ENCODE measurements at places on chromosomes 3 and 15. TPM values are rescaled to one million over a fixed set of nuclear protein-coding genes. Genes with fewer than 3 reads are reported as not detected.

DNA sequence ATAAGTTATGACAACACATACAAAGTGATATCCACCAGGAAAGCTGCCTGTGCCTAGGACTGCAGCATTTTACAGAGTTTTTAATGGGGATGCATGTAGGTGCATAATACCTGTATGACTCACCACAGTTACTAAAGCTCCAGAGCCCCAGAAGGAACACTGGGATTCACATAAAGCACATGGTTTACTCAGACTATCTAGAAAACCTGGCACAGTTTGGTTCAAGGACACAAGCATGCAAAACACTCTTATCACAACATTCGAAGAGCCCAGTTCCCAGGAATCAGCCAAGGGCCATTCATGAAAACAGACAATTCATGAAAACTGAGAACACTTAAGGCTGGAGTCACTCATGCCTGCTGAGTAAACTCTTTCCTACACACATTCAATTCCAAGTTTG is 261.0 kb downstream of the PYDC2 start:
- DNase-seq: no peak

DNA sequence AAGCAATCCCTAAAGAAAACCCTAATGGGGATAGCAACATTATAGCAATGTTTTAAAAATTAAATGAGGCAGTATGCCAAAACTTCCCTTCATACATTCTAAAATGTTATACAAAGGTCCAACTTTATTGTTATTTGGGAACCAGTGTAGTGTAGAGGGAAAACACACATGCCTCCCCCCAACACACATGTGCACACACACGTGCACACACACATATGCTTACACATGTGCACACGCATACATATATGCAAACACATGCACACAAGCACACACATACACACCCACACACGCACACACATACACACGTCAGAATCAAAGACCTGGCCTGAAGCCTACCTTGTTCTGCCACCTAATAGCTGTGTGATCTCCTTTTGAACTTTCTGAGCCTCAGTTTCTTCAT is 83.3 kb downstream of the SCN11A start:
- DNase-seq: no peak

- DNase-seq: no peak
Measured at GRCh38 chr3:87332789-87333188, 56.4 kb upstream of the POU1F1 start.

DNA sequence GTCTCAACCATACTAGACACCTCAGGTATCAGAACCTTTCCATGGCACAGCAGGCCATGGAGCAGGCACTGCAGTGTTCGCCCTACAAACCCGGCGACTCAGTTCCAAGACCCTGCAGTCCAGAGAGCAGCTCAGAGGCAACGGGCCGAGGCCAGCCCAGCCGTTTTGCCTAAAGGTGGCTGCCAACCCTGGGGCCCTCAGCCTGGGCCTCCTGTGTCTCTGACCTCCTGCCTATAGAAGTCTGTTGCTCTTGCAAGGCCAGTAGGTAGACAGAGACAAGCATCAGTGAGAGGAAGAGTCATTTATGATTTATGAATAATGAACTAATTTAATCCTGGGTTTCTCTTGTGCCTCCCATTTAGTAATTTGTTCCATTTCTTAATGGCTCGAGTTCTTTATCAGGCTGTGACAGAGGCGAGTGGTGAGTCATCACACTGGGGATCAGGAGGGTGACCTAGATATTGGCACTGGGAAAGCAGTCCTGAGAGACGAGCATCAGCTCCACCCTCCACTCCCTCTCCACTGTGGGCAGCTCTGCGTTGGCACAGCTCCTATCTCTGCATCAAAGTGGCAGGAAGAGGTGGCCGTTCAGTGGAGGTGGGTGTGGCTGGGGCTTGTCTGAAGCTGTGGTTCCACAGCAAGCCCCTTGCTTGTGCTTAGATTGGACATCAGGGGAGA is 79.8 kb downstream of the ABHD5 start:
- no peak for DNase-seq

DNA sequence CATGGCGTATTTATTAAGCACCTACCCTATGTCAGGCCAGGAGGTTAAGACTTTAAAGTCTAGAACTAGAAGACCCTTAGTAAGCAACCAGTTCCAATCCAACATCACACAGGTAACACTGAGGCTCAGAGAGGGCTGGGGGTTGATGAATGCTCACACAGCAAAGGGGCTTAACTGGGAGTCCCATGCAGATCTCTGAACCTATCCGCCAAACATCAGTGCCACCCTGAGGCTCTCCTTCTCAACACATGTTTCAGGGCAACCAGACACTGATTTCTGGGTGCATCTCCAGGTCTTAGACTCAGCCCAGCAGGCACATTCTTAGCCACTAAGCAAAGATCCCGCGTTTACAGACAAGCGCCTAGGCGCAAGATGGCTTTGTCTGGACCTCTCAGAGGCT is 92.0 kb upstream of the SLC6A11 start:
- no peak for DNase-seq

The SMAD6 gene
- 6.6 TPM for total RNA-seq

The TMOD2 gene
- total RNA-seq: 5.7 TPM

The SEMA6D gene
- total RNA-seq: 0.02 TPM

Measured in HCT116 (cell line).